ENCODE measurements at places on chromosomes 13 and 19.

DNA sequence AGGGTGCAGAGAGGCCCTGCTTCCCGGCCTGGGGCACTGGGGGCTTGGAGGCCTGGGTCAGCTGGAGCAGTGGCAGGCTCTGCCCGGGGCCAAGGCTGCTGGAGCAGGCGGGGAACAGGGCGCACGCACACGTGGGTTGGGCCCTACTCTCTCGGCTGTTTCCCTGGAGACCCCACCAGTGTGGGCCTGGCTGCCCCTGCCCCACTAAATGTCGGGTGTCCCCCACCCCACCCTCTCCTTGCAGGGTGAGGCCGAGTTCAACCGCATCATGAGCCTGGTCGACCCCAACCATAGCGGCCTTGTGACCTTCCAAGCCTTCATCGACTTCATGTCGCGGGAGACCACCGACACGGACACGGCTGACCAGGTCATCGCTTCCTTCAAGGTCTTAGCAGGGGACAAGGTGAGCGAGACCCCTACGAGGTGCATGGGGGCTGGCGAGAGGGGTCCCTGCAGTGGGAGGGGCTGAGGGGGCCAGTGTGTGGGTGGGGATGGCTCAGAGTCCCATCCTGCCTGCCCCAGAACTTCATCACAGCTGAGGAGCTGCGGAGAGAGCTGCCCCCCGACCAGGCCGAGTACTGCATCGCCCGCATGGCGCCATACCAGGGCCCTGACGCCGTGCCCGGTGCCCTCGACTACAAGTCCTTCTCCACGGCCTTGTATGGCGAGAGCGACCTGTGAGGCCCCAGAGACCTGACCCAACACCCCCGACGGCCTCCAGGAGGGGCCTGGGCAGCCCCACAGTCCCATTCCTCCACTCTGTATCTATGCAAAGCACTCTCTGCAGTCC is 15.3 kb downstream of the CAPN12 start:
- no peak for DNase-seq

- DNase-seq: no peak
These were observed 235.6 kb downstream of the SPRY2 start for GRCh38 chr13:80105350-80105749.

DNA sequence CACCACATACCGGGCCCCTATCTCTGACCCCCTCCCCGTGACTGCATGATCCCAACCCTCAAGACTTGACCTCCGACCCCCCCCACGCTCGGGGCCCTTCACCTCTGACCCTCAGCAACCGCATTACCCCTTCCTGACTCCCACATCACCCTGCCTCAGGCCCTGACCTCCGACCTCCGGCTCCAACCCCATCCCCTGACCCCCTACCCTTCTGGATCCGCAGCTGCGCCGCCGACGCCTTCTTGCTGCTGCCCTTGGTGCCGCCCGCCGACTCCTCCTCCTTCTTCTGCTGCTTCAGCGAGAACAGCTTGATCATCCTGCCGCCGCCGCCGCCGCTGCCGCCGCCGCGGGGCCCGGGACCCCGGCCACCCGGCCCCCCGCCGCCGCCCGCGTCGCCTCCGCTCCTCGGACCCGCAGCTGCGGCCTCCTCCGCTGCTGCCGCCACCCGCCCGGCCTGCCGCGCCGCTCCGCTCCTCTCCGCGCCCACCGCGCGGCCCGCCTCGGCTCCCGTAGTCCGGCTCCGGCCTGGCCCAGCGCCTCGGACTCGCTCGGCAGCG is at the start of gene UBE2M:
UBE2M (minus strand) TSS at position 546 of the 557 bp plus-strand sequence; CDS start at position 316, 230 bp downstream.
- peak; percentile 67 for DNase-seq

DNA sequence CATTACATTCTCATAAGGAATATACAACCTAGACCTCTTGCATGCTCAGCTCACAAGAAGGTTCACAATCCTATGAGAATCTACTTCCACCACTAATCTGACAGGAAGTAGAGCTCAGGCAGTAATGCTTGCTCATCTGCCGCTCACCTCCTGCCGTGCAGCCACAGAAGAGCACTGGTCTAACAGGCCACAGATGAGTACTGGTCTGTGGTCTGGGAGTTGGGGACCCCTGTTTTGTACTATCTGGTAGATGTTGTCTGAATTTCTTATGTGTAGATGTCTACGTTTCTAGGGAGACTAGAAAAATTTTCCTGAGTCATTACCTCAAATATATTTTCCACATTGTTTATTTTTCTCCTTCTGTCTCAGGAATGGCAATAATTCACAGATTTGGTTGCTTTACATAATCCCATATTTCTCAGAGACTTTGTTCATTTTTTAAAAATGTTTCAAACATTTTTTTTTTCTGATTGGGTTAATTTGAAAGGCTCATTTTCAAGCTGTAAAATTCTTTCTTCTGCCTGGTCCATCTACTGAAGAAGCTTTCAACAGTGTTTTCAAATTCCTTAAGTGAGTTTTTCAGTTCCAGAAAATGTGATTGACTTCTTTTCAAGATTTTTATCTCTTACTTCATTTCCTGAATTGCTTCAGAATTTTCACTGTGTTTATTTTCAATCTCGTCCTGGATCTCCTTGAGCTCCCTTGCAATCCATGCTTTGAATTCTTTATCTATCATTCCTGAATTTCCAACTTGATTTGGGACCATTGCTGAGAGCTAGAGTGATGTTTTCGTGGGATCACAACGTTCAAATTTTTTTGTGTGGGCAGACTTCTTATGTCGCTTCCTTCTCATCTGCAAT is 1322.2 kb downstream of the PCDH9 start:
- no peak for DNase-seq

DNA sequence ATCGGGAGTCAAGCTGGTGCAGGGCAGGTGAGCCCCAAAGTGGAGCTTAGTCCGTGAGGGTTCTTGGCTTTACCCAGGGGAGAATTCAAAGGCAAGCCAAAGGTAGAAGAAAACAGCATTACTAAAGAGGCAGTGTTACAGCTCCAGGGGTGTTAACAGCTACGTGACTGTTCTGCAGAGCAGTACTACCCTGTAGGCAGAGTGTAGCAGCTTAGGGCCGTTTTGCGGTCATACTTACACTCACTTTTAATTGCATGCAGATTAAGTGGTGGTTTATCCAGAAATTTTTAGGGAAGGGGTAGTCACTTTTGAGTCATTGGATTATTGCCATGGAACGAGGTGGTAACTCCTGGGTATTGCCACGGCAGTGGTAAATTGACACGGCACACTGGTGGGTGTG is 482.2 kb downstream of the SLITRK5 start:
- DNase-seq: no peak

- DNase-seq: no peak
These were observed 5.2 kb downstream of the NXNL1 start for GRCh38 chr19:17455308-17456123.

DNA sequence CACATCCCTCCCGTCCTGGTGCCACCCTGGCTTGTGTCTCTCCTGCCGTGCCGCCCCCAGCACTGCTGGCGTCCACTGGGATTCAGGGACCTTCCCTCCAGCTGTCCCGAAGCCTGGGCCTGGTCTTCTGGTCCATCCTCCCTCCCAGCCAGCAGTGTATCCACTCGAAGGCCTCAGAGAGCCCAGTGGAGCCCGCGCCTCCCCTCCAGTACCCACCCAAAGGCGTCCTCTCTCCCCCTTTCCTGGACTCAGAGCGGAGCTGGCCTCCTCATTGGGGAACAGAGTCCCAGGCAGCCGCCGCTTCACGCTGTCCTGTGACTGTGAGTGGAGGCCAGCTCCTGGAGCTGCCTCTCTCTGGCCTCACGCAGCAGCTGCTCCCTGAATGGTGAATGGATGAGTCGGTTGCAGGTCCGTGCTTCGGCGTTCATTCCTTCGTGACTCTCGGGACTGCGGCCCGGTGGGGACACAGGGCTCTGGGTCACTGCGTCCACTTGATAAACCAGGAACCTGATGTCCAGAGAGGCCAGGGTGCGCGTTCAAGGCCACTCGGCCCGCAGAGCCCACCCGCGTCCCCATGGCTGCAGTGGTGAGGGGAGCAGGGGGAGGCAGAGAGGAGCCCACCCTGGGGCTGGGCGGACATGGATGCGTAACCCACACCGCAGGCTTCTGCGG is 12.1 kb downstream of the ONECUT3 start:
- DNase-seq: no peak

- DNase-seq: peak; percentile 86
These were observed 26.5 kb downstream of the MAN2B1 start for GRCh38 chr19:12639901-12640613.

- DNase-seq: no peak
These were observed 22.2 kb downstream of the CCDC169 start for GRCh38 chr13:36275190-36276002.

DNA sequence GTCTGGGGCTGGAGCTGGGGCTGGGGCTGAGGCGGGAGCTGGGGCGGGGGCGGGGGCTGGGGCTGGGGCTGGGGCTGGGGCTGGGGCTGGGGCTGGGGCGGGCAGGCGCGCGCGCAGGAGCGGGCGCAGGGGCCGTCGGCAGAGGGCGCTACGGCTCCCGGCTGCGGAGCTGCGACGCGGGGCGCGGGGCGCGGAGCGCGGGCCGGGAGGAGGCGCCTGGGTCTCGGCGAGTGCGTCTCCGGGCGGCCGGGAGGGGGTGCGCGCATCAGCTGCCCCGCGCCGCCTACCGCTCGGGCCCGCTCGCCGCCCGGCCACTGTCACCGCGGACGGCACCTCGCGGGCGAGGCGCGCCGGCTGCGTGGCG is 422 bp upstream of the MTUS2 start:
- peak; percentile 60 for DNase-seq

DNA sequence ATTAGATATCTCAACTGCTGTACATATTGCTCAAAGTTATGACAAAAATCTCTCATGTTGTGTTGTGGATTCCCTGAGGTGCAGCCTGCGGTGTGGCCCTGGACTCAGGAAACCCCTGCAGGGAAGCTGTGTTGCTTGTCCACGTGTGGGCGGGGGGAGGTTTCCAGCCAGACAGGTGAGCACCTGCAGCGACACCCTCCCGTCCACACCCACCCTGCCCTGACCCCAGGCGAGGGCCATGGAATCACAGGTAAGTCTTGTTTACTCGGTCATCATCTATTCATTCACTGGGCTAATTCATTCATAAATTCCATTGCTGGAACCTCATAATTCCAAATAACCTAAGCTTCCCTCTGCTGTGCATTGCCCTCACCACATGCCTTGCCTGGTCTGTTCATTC is 14.1 kb downstream of the PLPP2 start:
- no peak for DNase-seq

- no peak for DNase-seq
These were observed 24.4 kb upstream of the MYCBP2 start for GRCh38 chr13:77351315-77351714.
